LHCN-M2 (cell line): ENCODE measurements at places on chromosomes 11 and 22. TPM values are rescaled to one million over a fixed set of nuclear protein-coding genes. Genes with fewer than 3 reads are reported as not detected.
A peak's percentile ranks its signal among the peaks of the same experiment; 100 is the strongest.

DNA sequence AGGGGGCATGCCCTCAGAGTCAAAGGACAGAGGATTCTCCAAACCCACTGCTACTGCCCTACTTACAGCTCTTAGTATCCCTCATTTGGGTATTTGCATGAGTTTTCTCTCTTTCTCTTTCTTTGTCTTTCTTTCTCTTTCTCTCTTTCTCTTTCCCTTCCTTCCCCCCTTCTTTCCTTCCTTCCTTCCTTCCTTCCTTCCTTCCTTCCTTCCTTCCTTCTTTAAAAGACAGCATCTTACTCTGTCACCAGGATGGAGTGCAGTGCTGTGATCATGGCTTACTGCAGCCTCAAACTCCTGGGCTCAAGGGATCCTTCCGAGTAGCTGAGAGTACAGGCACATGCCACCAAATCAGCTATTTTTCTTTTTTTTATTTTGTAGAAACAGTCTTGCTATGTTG, 14.0 kb upstream of the MMP7 start:
- DNase-seq, result no peak

GRCh38 chr22:18056161-18056666, 21.6 kb upstream of the PEX26 start:
- DNase-seq, result peak; percentile 52

DNA sequence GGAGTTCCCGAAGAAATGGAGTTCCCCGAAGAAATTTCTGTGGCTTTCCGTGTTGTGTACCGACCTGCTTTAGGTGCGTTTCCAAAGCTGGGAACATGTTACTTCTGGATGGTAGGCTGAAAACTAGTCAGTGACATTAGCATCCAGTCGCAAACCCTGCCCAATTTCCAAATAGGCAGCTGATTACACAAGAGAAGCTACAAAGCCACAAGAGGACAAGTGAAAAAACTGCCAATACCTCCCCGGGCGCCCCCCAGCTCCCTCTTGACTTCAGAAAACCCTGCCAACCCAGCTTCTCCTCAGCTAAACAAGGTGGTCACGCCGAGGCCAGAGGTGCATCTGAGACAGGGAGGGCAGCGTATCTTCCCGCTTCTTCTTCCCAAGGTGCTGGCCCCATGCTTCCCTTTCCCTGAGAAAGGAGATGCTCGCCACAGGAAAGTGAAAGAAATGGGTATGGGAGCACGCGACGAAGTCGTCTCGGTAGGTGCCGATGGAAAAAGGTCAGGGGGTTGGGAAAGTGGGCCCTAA, 551 bp downstream of the AGBL2 start:
- peak; percentile 6 for DNase-seq

Gene TOLLIP
- 31.5 and 42.1 TPM in 2 replicates for total RNA-seq
